Osteocyte (in vitro differentiated cells): ENCODE measurements at places on chromosomes 6 and 20.

DNA sequence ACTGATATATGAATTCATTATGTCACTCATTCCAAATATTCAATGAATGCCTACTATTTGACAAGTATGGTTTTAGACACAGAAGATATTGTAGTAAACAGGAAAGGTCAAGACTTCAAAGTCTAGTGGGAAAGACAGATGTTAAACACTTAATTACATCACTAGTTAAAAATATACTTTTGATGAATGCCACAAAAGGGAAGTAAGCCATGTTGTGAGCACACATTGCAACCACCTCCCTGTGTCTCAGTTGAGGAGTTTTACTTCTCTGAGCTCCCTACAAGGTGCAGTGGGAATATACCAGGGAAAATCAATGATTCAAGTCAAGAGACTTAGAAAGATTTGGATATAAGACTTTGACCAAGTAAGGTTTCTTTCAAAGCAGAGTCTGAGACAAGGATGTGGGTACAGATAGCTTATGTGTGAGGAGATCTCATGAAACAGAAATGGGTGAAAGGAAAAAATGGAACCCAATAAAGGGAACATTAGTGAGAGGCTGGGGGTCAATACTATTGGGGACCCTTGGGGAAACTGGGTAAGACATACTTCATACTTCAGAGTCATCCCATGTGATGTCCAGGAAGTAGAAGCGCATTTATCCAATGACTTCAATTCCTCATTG, 503.7 kb downstream of the KIF16B start:
- no peak overlapping the region for H3K4me3 ChIP-seq
- no peak for DNase-seq
- H3K4me1 ChIP-seq: peaks cover 1% of the 10 kb centered on the region
- H3K36me3 ChIP-seq: no peaks in the 10 kb centered on the region

DNA sequence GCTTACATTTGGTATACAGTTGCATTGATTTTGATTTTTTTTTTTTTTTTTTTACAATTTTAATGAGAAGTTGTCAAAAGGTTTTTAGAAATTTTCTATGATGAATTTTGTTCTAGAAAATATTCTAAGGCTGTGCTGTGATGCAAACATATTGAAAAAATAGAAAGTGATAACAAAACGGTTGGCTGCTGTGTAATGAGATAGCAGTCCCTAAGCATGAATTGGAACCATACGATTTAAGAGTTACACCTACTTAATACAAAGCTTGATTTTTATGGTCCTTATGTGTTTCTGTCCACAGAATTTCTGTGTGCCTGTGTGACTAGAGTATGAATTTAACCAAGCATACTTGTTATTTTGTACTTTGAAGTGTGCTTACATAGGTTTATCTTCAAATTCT, 12.1 kb downstream of the HIVEP1 start:
- no peak for DNase-seq
- H3K27me3 ChIP-seq: no peaks in the 10 kb centered on the region
- peak overlapping the region; percentile 36 for H3K27ac ChIP-seq
- no peak overlapping the region for H3K4me3 ChIP-seq
- peaks cover 36% of the 10 kb centered on the region for H3K36me3 ChIP-seq

GRCh38 chr6:40584741-40585140, 2.4 kb downstream of the LRFN2 start:
- peaks cover 8% of the 10 kb centered on the region for H3K4me1 ChIP-seq
- no peak for DNase-seq
- no peak overlapping the region for H3K4me3 ChIP-seq

- no peak for DNase-seq
- peaks cover 37% of the 10 kb centered on the region for H3K27me3 ChIP-seq
- no peaks in the 10 kb centered on the region for H3K36me3 ChIP-seq
These were observed 144.4 kb upstream of the AKIRIN2 start for GRCh38 chr6:87846434-87846833.

DNA sequence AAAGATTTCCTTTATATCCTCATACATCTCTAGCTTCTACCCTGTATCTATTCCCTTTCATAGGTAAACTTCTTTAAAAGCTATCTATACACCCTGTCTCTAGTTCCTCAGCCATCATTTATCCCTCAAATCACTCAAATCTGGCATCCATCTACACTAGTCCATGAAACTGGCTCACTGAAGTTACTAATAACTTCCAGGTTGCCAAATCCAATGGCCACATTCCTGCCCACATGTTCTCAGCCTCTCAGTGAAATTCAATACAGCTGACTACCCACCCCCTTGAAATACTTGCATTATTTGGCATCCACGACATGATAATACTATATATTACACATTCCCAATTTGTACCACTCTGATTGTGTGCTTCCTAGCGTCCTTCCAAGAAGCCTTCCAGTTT, 8.7 kb downstream of the REPS1 start:
- no peak for DNase-seq
- peaks cover 2% of the 10 kb centered on the region for H3K36me3 ChIP-seq
- peaks cover 28% of the 10 kb centered on the region for H3K4me1 ChIP-seq
- H3K27me3 ChIP-seq: no peaks in the 10 kb centered on the region
